CD8-positive, alpha-beta T cell (primary cell): ENCODE measurements at places on chromosomes 11 and 22.

GRCh38 chr11:93073026-93073425 is 103.6 kb downstream of the MTNR1B start:
- no peak for DNase-seq

GRCh38 chr11:61533401-61533800 is 24.9 kb downstream of the LRRC10B start:
- DNase-seq, result no peak

DNA sequence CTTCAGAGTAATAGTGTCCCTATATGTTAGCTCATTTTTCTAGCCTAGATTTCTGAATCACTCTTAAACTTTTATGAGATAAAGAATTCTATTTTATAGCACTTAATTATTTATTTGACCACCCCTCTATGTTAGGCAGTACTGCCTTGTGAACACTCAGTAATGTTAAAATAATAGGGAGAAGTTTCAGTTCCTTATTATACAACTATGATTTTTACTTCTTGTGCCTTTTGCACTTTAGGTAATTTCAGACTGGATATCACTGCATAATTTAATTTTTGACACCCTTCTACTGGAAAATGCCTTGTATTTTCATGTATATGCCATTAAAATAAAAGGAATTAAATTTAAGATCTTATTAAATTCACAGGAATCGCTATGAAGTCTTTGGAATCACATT is 3.1 kb downstream of the BCO2 start:
- no peak for DNase-seq

- no peak for DNase-seq
Observed at GRCh38 chr11:3119141-3119821, 45.8 kb downstream of the OSBPL5 start.

DNA sequence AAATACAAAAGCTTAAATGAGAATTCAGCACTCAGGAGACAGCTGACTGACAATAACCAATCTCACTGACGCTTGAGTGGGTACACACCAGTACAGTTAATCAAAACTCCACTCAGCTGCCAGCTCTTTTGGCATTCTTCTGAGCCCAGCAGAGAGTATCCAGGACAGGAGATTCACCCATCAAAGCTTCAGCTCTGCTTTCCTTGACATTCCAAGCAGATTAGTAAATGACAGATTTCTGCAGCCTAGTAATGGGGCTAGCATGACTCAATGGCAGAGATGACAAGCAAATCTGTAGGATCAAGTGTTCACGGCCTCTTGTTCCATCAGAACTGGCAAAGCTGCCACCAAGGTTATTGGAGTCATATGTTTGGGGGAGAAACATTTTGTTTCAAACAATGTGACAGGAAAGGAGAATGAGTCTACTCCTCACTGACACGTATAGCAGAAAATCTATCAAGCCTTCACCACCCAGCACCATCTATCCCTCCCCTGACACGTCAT is 420.0 kb downstream of the DYNC2H1 start:
- no peak for DNase-seq

- peak; percentile 97 for DNase-seq
Observed at GRCh38 chr22:37198258-37199102, 10.4 kb upstream of the C1QTNF6 start.

GRCh38 chr11:7537265-7537664 is 23.5 kb downstream of the PPFIBP2 start:
- no peak for DNase-seq

DNA sequence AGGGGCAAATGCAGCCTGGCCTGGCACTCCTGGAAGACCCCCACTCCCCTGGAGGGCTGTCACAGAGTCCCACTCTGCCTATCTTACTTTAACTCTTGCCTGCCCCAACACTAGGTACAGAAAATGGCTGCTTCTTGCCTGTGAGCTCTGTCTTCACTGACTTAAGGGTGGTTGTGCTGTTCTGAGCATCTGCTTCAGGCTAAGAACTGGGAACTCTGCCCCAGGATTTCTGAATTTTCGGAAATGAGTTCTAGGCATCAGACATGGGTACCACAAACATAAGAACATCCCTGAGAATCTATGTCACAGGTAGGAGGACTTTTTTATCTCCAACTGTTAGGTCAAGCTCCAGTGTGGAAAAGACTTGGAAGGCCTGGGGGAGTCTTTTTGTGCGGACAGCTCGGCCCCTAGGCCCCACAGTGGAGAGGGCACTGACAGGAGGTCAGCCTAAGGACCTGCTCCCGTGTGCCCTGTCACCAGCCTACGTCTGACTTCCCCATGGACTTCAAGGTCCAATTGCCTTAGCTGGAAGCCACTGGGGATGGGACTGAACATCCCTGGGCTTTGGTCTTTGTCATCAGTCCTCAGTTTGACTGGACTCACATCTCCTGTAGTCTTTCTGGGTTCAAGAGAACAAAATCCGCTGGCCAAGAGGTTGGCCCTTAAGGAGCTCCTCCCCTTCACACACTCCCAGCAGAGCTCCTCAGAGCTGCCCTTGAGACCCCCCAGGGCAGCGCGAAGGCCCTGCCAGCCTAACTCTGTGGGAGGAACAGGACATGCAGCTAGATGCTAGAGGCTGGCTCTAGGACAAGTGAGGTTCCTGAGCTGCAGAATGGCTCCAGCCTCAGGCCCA is 31.9 kb downstream of the PPP2R1B start:
- DNase-seq, result no peak

DNA sequence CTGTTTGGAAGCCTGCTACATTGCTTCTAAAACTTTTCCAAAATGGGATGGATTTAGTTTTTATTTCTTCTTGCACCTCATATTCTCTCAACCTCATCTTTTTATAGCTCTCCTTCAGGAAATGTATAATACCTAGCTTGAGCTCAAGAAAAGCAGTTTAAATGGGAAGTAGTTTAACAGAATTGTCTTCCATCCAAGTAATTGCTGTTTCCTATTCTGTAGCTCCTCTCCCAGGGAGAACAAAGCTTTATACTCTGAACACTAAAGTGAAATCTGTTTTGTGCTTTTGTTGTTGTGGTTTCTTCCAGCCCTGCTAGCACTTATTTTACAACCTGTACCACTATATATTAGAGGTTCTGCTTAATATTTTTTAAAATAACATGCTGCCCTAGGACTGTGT is 83.2 kb upstream of the HORMAD2 start:
- no peak for DNase-seq

- DNase-seq, result no peak
Observed at GRCh38 chr11:66115638-66116301, 45.7 kb downstream of the PACS1 start.

- DNase-seq, result no peak
Observed at GRCh38 chr11:38990139-38990538, 2392.1 kb upstream of the RAG2 start.

DNA sequence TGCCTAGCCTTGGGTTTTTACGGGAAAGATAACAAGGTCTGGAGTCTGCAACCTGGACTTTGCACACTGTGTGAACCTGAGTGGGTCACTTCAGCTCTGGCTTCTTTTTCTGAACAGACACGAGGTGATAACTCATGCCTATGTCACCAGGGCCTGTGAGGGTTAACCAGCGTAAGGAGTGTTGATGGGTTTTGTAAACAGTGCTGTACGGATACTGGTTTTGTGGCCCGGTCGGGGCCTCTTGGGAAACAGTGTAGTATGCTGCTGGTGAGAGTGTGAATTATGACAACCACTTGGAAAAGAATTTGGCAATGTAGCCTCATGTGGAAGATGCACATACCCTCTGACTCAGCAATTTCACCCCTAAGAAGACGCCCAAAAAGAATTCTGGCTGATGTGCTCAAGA is 266.8 kb downstream of the MN1 start:
- no peak for DNase-seq

GRCh38 chr11:36035454-36035853 is 91.6 kb downstream of the LDLRAD3 start:
- DNase-seq, result no peak

DNA sequence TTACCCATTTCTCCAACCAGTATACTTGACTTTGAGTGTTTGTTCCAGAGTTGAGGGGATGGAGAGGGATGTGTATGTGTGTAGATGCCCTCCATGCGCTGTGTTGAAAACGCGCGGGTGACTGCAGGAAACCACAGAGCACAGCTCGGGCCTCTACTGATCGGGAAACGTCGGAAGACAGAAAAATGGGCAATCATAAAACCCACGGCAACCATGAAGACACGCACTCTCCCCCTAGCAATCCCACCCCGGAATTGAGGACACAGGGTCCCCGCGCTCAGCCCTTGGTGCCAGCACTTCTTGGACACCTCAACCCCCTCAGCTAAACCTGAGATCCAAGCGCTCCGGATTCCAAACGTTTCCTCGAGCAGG is 251 bp upstream of the UQCC3 start:
- no peak for DNase-seq
